ENCODE measurements at places on chromosomes 5 and 9. TPM values are rescaled to one million over a fixed set of nuclear protein-coding genes. Genes with fewer than 3 reads are reported as not detected.

PCDHGB7 gene
- 3.3 TPM for total RNA-seq

SPINK13 gene
- total RNA-seq, result 0.40 TPM

RAB3C gene
- total RNA-seq, result 1.1 TPM

KIF20A gene
- 10.4 TPM for total RNA-seq

CTSV gene
- 4.8 TPM for total RNA-seq

CETN3 gene
- total RNA-seq, result 25.7 TPM

HSD17B3 gene
- total RNA-seq, result not detected

CDKN2A gene
- total RNA-seq, result 2.9 TPM

FREM1 gene
- total RNA-seq, result 1.5 TPM

FAM221B gene
- not detected for total RNA-seq

C6 gene
- 1.1 TPM for total RNA-seq

SNX24 gene
- total RNA-seq, result 17.0 TPM

C9orf50 gene
- total RNA-seq, result not detected

GRXCR2 gene
- total RNA-seq, result not detected

PCDHB16 gene
- total RNA-seq, result 0.17 TPM

ANKRD18A gene
- 9.9 TPM for total RNA-seq

FAT2 gene
- total RNA-seq, result not detected

PIP5KL1 gene
- 0.89 TPM for total RNA-seq

DNA sequence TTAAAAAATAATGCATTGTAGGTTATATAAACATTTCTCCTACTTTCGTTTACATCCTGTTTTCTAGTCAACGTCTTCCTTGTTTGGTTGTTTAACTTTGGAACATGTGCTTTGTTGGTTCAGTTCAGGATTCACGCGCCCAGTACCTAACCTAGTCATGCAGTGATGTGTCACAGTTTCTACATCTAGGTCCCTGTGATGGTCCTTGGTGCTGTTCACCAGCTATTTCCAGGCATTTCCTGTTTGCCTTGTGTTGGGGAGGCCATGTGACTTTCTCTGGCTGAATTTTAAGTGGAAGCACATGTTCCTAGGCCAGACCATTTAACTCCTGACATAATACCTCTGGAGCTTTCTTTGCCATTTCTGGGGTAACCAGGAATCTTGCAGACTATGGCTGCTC lies 292.3 kb downstream of the SMARCA2 start:
- no peak overlapping the region for H3K27ac ChIP-seq
- H3K4me3 ChIP-seq, result no peak overlapping the region
- no peaks in the 10 kb centered on the region for H3K36me3 ChIP-seq
- no peaks in the 10 kb centered on the region for H3K4me1 ChIP-seq

DNA sequence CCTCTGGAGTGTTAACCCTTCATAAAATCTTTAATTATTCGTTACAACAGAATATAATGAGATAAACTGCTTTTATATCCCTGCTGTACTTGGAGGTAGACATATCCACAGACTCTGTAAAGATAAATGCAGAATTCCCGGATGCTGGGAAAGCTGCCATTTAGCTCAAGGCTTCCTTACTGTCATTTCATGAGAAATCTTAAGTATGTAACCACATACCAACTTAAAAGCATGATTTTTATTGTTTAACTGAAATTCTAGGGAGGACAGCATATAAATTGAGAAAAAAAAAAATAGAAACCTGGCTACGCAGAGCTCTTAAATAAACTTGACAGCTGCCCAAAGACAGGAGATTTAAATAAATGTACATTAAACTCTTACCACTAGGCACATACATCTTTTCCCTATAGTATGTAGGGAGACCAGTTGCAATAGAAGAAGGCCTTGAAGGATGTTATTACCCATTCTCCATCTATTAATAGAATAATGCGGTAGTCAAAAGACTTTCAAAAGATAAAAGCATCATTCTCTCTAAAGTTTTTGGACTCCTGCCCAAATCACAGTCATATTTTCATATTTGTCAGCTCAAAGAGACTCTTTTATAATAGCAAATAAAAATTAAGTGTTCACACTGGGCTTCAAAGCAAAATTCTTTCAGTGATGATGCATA lies 373.8 kb downstream of the NDUFS4 start:
- no peaks in the 10 kb centered on the region for H3K36me3 ChIP-seq
- H3K27me3 ChIP-seq, result no peaks in the 10 kb centered on the region
- H3K4me3 ChIP-seq, result no peak overlapping the region
- H3K27ac ChIP-seq, result no peak overlapping the region

- no peak for DNase-seq
- H3K4me1 ChIP-seq, result no peaks in the 10 kb centered on the region
- no peaks in the 10 kb centered on the region for H3K36me3 ChIP-seq
- H3K4me3 ChIP-seq, result no peak overlapping the region
Measured at GRCh38 chr5:126837906-126838539, 61.1 kb downstream of the LMNB1 start.

DNA sequence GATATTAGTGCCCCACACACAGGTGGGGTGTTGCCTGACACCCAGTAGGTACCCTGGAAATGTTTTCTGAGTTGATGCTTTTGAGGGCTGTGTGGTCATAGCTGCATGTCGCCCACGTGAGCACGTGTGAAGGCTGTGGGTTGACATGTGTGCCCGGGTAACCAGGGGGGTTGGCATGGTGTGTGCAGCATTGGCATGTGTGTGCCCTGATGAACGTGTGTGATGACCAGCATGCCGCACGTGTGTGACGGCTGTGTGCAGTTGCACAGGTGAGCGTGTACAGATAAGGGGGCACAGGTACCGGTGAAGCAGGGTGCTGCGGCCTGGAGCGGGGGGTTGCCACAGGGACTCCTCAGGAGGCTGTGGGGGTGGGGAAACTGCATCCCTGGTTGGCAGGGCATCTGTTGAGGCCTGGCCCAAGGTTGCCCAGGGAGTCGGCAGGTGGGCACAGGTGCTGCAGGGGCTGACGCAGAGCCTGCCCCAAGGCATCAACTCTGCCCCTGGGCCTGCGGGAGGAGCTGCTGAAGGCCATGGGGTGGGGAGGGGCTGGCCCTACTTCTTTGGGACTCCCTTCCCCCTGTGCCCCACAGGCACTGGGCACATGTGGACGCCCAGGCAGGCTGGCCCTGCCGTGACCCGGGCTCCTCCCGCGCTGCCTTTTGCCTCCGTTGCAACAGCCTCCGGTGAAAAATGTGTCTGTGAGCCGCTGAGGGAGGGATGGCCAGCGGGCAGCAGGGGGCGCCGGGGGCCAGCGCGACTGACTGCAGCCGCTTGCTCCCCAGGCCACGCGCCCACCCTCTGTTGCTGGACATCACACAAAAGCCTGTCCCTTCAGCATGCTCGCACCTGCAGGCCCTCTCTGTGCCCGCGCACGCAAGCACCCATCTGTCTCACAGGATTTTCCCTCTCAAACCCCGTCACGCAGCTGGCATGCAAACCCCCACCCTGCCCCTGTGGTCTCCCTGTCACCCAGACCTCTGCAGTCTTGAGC lies 2.2 kb downstream of the UNC5A start:
- no peaks in the 10 kb centered on the region for H3K4me1 ChIP-seq
- H3K4me3 ChIP-seq, result no peak overlapping the region
- no peak for DNase-seq

DNA sequence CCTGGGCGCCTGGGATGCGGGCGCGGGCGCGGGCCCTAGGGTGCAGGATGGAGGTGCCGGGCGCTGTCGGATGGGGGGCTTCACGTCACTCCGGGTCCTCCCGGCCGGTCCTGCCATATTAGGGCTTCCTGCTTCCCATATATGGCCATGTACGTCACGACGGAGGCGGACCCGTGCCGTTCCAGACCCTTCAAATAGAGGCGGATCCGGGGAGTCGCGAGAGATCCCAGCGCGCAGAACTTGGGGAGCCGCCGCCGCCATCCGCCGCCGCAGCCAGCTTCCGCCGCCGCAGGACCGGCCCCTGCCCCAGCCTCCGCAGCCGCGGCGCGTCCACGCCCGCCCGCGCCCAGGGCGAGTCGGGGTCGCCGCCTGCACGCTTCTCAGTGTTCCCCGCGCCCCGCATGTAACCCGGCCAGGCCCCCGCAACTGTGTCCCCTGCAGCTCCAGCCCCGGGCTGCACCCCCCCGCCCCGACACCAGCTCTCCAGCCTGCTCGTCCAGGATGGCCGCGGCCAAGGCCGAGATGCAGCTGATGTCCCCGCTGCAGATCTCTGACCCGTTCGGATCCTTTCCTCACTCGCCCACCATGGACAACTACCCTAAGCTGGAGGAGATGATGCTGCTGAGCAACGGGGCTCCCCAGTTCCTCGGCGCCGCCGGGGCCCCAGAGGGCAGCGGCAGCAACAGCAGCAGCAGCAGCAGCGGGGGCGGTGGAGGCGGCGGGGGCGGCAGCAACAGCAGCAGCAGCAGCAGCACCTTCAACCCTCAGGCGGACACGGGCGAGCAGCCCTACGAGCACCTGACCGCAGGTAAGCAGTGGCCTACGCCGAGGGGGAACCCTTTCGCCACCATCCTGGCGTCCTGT lies at the start of gene EGR1:
EGR1 (plus strand) TSS at position 219 of the 864 bp plus-strand sequence; CDS start at position 502, 283 bp downstream.
- H3K27me3 ChIP-seq, result no peaks in the 10 kb centered on the region
- H3K4me1 ChIP-seq, result peaks cover 3% of the 10 kb centered on the region
- peak; percentile 95 for DNase-seq
- peak within 1 kb of the TSS; percentile 81 for H3K4me3 ChIP-seq
- H3K36me3 ChIP-seq, result no peaks in the 10 kb centered on the region
- peak within 1 kb of the TSS; percentile 90 for H3K27ac ChIP-seq

DNA sequence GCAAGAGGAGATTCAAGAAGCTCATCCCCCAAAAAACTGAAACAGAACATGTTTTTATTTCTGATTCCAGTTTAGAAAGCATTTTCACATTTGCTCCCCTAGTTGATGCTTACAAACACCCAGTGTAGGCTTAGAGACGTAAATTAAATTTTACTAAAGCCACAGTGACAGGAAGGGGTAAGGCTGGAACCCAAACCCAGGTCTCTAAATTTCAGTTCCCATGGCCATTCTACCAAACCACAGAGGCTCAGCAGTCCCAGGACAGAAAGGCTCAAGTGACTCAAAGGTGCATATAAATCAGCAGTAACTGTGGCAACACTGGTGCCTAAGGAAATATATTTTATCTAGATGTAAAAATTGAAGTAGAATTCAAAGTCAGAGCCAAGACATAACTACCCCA lies 128.7 kb downstream of the CEP120 start:
- no peaks in the 10 kb centered on the region for H3K4me1 ChIP-seq
- H3K36me3 ChIP-seq, result no peaks in the 10 kb centered on the region
- H3K27me3 ChIP-seq, result no peaks in the 10 kb centered on the region
- H3K4me3 ChIP-seq, result no peak overlapping the region
- no peak overlapping the region for H3K27ac ChIP-seq
- DNase-seq, result no peak

GRCh38 chr5:96870094-96871026 lies 5.9 kb upstream of the ERAP2 start:
- H3K27ac ChIP-seq, result no peak overlapping the region
- no peak for DNase-seq
- H3K4me3 ChIP-seq, result no peak overlapping the region
- no peaks in the 10 kb centered on the region for H3K4me1 ChIP-seq
- no peaks in the 10 kb centered on the region for H3K27me3 ChIP-seq

DNA sequence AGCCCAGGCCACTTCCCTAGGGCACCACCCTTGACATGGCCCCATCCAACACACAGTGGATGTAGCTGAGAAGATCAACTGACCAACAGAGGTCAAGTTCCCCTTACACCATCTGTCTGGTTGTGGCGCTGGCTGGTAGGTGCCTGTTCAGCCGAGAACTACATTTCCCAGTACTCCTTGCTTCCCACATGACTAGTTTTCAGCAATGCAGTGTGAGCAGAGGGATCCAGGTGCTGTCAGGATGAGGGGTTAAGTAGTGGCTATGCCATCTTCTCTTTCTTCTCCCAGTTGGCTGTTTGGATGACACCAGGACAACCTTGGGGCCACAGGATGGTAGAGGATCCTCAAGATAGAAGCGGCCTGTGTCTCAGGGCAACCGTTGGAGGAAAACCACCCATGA lies 48.6 kb upstream of the SH3PXD2B start:
- H3K4me1 ChIP-seq, result peaks cover 12% of the 10 kb centered on the region
- no peak overlapping the region for H3K27ac ChIP-seq
- H3K4me3 ChIP-seq, result no peak overlapping the region
- H3K27me3 ChIP-seq, result no peaks in the 10 kb centered on the region
- no peaks in the 10 kb centered on the region for H3K36me3 ChIP-seq

GRCh38 chr5:180495991-180496741 lies 2.0 kb downstream of the CNOT6 start:
- peaks cover 16% of the 10 kb centered on the region for H3K4me1 ChIP-seq
- no peak overlapping the region for H3K27ac ChIP-seq
- no peak for DNase-seq
- no peaks in the 10 kb centered on the region for H3K36me3 ChIP-seq

DNA sequence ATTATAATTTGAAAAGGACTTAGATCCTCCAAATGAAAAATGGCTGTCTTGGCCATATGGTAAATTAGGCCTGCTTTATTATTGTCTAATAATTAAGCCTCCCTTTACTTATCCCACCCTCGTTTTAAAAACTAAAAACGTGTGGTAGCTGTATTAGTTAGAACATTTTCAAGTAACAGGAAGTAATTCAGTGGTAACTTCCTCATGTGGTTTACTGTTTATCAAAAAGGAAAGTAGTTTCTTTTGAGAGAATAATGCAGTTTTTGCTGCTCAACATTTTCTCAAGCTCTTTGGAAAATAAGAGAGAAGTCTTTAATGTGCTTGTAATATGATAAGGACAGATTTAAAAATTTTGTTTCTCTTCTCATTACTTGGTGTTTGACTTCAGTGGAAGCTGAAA lies 26.0 kb downstream of the ZCCHC7 start:
- H3K36me3 ChIP-seq, result no peaks in the 10 kb centered on the region
- no peak for DNase-seq
- H3K4me1 ChIP-seq, result no peaks in the 10 kb centered on the region
- no peak overlapping the region for H3K4me3 ChIP-seq
- H3K27ac ChIP-seq, result peak overlapping the region; percentile 4

- H3K4me3 ChIP-seq, result peak within 1 kb of the TSS; percentile 66
- H3K4me1 ChIP-seq, result peaks cover 7% of the 10 kb centered on the region
- H3K27me3 ChIP-seq, result no peaks in the 10 kb centered on the region
- DNase-seq, result peak; percentile 59
- peak within 1 kb of the TSS; percentile 40 for H3K27ac ChIP-seq
Measured at GRCh38 chr5:179907556-179908324, at the start of gene TBC1D9B. TSS of gene TBC1D9B (minus strand) at chr5:179907897. CDS start at chr5:179907821, 76 bp downstream.

GRCh38 chr9:128409978-128410377 lies 10.7 kb upstream of the CERCAM start:
- no peak overlapping the region for H3K27ac ChIP-seq
- DNase-seq, result no peak
- no peaks in the 10 kb centered on the region for H3K4me1 ChIP-seq
- no peak overlapping the region for H3K4me3 ChIP-seq
- no peaks in the 10 kb centered on the region for H3K27me3 ChIP-seq
- no peaks in the 10 kb centered on the region for H3K36me3 ChIP-seq

DNA sequence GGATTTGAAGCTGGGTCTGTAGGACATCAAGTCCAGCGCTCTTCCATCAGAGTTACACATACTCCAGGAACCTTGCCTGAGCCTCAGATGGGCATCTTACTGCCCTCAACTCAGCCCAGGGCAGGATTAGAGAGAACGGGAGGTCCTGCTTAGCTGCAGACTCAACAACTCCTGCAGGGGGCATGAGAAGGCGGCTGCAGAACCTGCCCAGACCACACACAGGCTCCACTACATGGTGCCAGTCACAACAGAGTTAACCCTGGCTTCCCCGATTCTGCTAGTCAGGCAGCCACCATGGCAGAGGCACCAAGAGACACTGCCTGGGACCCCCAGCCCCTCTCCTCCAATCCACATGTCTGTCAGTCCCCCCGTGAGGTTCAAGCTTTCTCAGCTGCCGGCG lies 23.9 kb upstream of the CPLX2 start:
- H3K4me1 ChIP-seq, result no peaks in the 10 kb centered on the region
- H3K27me3 ChIP-seq, result no peaks in the 10 kb centered on the region
- no peak overlapping the region for H3K4me3 ChIP-seq
- H3K36me3 ChIP-seq, result no peaks in the 10 kb centered on the region
